ENCODE measurements at places on chromosomes 11 and 22. TPM values are rescaled to one million over a fixed set of nuclear protein-coding genes. Genes with fewer than 3 reads are reported as not detected.

- no peak for DNase-seq
These were observed 21.6 kb upstream of the EP300 start for GRCh38 chr22:41070665-41071331.

GRCh38 chr22:33464698-33465097 is 406.5 kb upstream of the SYN3 start:
- no peak for DNase-seq

DNA sequence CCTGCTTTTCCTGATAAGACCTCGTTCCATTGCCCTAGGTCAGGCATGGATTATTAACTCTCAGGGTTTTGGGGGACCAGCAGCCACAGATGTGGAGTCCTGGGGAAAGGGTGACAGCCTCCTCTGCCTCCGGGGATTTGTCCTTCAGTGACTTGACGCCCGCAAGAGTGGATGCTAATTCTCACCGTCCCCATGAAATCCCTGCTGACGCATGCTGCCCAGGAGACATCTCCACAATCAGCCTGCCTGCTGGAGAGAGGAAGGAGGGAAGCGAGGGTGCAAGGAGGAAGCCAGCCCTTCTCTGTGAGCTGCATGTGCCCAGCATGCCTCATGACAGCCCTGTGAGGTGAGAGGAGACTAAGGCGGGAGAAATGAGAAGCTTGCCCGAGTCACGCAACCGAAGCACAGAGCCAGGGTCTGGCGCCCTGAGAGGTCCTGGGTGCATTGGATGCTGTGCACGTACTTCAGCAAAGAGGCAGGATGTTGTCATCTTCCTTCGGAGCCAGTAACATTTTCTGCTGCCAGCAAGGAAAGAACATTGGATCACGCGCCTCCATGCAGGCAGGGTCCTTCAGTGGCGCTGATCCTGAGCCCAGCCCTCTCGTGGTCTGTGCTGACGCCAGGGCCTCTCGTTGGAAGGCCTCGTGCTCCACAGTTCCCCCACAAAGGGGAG is 27.3 kb upstream of the KRTAP5-6 start:
- no peak for DNase-seq

GRCh38 chr11:127965939-127966668 is 621.3 kb downstream of the ETS1 start:
- DNase-seq: no peak

The ARHGAP8 gene
- total RNA-seq: 18.9 TPM

The OR51V1 gene
- total RNA-seq: not detected

The OR2D2 gene
- total RNA-seq: not detected

All from epithelial cell of proximal tubule (primary cell).